ENCODE measurements at places on chromosomes 2 and 18.

DNA sequence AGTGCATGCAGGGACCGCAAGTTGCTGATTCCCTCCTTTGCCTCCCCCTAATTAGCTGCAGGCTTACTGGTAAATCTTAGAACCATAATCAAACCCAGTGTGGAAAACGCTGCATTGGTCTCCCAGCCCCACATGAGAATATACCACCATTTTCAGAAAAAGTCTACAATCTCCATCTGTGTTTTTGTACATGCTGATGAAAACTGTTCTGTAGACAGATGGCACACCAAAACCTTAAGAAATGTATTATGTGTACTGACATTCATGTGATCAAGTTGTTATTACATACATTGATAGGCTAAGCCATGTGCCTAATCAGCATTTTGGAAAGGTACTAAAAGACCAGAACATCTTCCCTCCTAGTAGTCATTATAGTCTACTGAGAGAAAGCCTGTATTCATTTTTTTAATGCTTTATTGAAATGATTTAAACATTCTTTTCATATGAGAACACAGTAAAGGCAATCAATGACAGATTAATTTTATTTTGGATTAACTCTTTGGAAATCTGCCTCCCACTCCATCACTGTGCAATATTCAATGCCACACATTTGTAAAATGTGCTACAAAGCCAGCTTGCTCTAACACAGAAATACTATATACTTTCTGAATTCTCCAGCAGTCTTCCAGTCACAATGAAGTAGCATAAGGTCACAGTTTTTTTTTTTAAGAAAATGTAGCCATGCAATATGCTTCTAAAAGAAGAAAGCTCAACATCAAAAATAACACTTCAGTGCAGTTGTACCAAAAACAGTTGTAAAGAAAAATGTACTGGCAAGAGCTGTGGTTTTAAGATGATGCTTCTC, 1.8 kb upstream of the CRYGA start:
- DNase-seq = no peak

GRCh38 chr18:36850527-36851201, 21.7 kb downstream of the KIAA1328 start:
- no peak for DNase-seq

GRCh38 chr2:40448476-40449079, 3.3 kb downstream of the SLC8A1 start:
- no peak for DNase-seq

DNA sequence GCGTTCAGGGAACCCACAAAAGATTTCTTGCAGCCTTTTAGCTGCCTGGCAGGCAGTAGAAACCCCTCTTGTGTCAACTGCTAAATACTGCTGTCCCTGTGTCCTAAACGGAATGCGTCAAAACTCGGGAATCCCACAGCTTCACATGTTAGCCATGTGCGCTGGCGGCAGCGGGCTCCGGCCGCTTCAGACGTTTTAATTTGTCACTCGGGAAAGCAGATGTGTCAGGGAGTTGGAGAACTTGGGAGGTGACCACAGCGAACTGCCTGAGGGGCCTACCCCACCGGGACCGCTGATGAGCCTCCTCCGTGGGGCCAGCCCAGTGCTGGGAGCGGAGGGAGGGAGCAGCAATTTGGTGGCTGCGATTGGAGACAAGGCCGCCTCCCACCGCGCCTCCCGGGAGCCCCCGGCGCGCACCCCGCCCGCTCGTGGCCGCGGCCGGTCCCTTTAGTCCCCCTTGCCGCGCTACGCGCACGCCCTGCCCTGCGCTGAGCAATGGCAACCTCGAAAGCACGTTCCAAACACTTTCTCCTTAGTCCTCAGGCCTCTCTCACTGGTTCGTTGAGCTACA, 146.1 kb upstream of the SATB2 start:
- DNase-seq = no peak

GRCh38 chr2:186348200-186348599, 137.9 kb upstream of the ZC3H15 start:
- DNase-seq = no peak

DNA sequence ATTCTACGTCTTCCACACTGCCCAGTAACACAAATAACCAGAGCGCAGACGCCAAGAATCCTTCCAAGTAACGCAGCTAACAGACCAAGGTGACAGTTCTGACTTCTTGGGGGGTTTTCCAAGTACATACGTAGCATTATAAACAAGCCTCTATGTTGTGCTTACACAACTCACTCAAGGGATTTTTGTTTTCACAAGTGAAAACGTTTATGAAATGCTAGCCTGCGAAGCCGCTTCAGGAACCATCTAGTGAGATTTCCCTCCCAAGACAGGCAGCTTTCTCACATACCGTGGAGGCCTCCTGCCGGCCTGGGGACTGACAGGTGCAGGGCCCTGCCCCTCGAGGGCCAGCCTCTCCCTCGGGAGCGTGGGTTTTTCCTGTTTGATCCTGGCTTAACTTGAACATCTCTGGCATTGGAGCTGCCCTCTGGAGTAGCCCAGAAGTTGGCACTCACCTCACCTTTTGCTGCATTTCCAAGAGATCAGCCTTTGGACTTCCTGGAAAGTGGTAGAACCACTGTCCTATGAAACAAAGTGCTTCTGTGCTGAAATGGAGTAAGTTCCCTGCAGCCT, 151.1 kb downstream of the MBP start:
- no peak for DNase-seq

DNA sequence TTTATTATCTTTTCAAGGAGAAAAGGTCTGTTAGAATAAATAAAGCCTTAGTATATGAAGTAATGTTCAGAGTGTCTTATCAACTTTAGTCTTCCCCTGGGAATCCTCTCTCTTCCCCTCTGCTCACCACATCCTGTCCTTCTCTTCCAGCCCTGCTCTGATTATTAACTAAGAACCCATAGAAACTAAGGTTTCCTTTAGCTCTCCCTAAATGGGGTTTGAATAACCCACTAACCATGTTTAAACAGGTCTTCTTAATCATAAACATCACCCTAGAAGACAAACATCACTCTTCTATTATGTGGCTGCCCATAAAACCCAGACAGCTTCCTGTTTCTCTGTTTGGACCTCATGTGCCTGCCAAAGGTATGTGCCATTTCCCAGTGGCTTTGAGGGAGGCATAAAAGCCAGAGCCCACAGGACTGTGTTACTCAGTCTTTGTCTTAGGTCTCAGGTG, 50.1 kb downstream of the SLC14A1 start:
- DNase-seq = no peak

GRCh38 chr2:15842758-15843666, 97.3 kb upstream of the MYCN start:
- no peak for DNase-seq

GRCh38 chr18:13548966-13549879, 177.1 kb downstream of the FAM210A start:
- no peak for DNase-seq

GRCh38 chr2:109209412-109209811, 80.4 kb downstream of the SH3RF3 start:
- DNase-seq = no peak

DNA sequence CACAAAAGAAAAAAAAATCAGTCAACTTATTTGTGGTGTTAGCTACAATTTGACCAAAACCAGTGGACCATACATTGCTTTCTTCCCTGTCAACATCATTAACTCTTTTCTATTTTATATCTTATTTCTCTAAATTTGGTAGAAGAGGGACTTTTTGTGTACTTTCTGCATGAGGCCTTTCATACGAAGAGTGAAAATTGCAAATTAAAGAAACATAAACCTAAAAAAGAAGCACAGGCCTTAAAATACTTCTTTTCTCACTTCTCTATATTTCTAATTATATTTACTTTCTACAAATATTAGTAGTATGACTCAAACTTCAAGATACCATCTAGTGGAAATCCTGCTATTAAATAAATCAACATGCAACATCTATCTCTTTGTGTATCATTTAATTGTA, 1073.4 kb upstream of the ZEB2 start:
- DNase-seq = no peak

- no peak for DNase-seq
These were observed 692.3 kb downstream of the DSC3 start for GRCh38 chr18:30350263-30350662.

DNA sequence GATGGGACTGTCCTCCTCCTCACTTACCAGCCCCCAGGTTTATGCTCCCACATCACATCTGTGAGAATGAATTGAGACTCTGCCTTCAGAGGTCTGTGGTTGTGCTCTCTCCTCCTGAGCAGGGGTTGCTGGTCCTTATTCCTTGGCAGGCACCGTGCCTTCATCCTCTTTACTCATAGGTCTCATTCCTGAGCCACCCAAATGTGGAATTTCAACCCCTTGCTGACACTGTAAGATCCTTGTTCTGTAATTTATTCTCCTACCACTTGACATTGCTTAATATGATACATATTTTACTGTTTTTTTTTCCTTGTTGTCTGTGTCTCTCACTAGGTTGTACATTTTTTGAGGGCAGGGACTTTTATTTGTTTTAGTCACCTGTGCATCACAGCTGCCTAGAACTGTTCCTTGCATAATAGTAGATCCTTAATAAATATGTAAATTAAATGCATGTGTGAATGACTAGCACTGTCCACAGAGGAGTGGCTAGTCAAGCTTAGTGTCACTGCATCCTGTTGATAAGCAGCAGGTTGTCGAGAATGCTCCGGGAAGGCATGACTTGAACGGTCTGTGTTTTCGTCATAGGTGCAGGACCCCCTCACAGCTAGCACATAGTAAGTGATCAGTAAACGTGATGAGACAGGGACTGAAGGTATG, 180.6 kb downstream of the ZNF407 start:
- no peak for DNase-seq

DNA sequence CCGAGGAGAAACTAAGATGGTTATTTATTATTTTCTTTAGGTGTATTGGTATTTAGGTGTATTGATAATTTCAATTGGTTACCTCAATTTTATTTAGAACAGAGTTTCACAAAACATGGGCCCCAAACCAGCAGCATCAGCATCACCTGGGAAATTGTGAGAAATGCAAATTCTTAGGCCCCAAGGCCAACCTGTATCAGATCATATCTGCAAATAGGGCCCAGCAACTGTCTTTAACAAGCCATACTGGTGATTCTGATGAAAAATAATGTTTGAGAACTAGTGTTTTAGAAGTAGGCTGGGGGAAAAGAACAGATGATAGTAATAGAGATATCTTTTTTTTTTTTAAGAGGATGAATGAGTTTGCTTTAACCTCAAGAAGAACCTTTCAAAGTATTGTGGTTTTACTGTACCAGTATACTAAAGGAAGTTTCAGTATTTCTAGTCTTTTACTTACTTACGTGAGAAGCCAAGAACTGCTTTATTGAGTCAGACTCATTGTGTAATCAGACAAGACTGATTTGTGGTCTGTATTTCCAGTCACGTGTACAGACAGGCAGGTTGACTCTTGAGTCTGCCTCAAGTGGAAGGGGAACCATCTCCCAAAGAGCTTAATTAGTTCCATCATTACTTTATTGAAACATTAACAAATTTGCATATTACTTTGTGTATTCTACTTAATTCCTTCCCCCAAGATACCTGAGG, 60.4 kb upstream of the GAREM1 start:
- DNase-seq = no peak

DNA sequence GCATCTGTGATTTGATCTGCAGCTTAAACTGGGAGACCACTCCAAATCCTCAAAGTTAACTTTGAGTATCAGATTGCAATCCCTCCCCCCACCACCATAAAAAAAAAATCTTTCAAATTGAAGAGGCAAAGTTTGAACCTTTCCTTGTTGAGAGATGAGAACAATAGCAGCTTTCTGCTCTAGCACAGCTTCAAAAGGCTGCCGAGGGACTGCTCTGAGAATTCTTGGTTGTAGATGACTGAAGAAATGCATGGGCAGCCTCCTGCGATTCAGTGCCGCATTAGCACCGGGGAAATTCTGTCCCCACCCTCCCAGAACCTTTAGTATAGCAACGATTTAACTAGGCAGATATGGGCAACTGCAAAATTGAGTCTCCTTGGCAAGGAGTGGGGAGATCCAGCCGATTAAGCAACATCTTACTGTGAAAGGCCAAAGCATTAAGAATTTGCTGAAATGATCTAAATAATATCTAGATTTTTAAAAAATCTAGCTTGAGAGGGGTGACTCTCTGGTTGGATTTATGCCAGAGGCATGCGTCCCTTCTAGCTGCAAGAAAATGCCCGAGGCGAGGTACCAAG, 3.9 kb upstream of the SP5 start:
- DNase-seq = no peak

- DNase-seq = no peak
These were observed 224.7 kb downstream of the CDH7 start for GRCh38 chr18:65975536-65975935.

GRCh38 chr2:163348857-163349380, 386.9 kb downstream of the FIGN start:
- DNase-seq = no peak

GRCh38 chr2:119350311-119350998, 16.2 kb downstream of the C2orf76 start:
- no peak for DNase-seq

GRCh38 chr2:236964291-236964690, 121.4 kb upstream of the COPS8 start:
- DNase-seq = no peak

DNA sequence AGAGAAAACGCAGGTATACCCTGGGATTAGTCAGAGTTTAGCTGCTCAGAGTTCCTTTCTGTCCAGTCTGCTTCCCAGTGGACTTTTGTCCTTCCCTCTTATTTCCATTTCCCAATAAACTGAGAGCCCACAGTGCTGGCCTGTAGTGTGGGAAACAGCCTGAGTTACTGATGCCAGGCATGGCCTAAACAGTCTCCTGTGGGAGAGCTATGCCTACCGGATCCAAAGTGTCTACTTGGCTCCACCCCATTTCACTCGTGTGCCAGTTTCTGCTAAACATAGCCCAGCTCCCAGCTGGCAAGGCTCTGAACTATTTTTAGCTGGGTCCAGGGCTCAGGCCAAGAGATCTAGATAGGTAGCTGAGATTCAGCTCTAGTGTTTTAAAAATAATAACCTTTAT, 15.6 kb upstream of the PPP1CB start:
- DNase-seq = no peak

GRCh38 chr2:172091761-172092566, 6.7 kb downstream of the DLX1 start:
- no peak for DNase-seq

DNA sequence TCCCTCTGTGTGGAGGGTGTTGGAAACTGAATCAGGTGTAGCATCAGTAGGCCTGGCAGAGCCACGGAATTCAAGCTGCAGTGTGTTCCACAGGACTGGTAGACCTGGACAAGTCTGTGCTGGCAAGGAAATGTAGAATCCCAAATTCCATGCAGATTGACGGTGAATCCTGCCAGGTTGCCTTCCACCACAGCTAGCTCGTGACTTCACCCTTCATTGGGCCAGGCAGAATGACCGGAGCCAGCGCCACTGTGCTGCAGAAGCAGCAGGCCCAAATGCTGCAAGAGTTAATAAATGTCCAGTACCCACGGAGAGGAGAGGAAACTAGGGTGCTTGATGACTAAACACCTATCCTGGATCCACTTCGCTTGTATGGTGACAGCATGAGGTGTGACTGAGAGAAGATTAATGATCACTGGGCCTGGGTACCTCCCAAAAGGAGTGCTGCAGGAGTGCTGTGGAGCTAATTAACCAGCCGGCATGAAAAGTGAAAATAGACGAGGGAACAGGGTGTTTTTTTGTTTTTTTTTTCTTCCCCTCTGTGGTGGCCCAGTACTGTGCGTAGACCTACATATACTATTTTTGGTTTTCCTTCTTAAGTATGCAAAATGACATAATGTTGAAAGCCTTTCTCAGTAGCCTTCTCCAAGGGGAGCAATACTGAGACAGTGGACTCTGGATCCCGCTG, 122.2 kb downstream of the TANC1 start:
- no peak for DNase-seq

GRCh38 chr2:10940596-10940995, 28.9 kb downstream of the KCNF1 start:
- no peak for DNase-seq

Measured in GM12892 (cell line).